ENCODE measurements at places on chromosomes 16 and 17. TPM values are rescaled to one million over a fixed set of nuclear protein-coding genes. Genes with fewer than 3 reads are reported as not detected.
A peak's percentile ranks its signal among the peaks of the same experiment; 100 is the strongest.

The VMO1 gene
- total RNA-seq: 3.4 TPM

- DNase-seq: peak; percentile 76
Measured at GRCh38 chr17:83064021-83064731, 15.2 kb upstream of the METRNL start.

GRCh38 chr16:9647981-9648701 is 534.1 kb downstream of the GRIN2A start:
- DNase-seq: no peak

DNA sequence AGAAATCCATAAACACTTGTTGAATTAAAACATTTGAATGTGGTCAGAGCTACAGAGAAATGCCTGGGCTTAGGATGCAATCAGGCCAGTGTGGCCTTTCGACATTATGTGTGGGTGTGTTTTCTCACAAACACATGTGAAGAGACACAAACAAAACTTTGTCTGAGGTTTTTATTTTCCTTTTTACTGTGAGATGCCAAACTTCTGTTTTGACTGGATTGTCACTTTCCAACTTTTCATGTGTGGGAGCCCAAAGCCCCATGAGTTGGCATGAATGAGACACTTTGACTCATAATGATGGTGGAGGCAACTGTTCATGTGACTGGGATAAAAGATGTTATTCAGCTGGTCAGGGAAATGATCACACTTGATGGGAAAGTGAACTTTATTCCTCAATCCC is 71.9 kb upstream of the GAS7 start:
- DNase-seq: no peak

DNA sequence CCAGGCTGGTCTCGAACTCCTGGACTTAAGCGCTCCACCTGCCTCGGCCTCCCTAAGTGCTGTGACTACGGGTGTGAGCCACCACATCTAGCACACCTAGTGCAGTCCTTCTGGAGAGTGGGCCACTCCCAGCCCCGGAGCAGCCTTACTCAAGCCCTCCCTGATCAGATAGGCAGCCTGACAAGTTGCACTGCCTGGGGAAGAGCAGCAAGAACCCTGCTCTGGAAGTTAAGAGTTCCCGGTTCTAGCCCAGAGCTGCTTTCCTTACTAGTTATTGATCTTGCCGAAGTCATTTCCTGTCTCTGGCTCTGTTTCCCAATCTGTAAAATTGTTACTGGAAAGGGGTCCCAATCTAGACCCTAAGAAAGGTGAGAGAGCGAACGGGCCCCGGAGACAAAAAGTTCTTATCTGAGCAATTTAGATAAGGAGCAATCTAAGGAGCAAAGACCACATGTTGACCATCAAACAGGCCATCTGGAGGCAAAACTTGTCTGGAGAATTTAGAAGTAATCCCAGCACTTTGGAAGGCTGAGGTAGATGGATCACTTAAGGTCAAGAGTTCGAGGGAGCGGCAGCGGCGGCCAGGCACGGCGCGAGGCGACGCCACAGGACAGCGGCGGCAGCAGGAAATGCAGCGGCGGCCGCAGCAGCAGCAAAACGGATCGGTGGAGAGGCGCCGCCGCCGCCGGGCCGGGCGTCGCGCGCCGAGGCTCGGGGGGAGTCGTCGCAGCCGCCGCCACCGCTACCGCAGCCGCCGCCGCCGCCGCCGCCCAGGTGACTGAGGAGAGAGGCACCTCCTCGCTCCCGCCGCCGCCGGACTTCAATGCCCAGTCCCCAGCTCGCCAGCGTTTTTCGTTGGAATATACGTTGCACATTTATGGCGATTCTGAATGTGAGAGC is 4.3 kb upstream of the NAGLU start:
- DNase-seq: peak; percentile 90

Measured in posterior vena cava (tissue), 2 donors.